ENCODE measurements at places on chromosomes 3 and 15. TPM values are rescaled to one million over a fixed set of nuclear protein-coding genes. Genes with fewer than 3 reads are reported as not detected.
A peak's percentile ranks its signal among the peaks of the same experiment; 100 is the strongest.

Gene PLSCR5
- not detected for total RNA-seq

Gene HTR3E
- total RNA-seq: not detected

Gene PLCH1
- total RNA-seq: not detected

Gene SLC22A13
- total RNA-seq: under 0.01 TPM

Gene RIOX2
- 26.7 TPM for total RNA-seq

Gene EFL1
- 27.8 TPM for total RNA-seq

Gene SLC6A11
- not detected for total RNA-seq

Gene IGF2BP2
- total RNA-seq: 126 TPM

GRCh38 chr3:159857840-159858239, 130.8 kb upstream of the IL12A start:
- no peak for DNase-seq

GRCh38 chr3:183781246-183781645, 44.1 kb downstream of the MAP6D1 start:
- no peak for DNase-seq

- DNase-seq: no peak
Measured at GRCh38 chr15:55989383-55989782, 4.0 kb downstream of the NEDD4 start.

DNA sequence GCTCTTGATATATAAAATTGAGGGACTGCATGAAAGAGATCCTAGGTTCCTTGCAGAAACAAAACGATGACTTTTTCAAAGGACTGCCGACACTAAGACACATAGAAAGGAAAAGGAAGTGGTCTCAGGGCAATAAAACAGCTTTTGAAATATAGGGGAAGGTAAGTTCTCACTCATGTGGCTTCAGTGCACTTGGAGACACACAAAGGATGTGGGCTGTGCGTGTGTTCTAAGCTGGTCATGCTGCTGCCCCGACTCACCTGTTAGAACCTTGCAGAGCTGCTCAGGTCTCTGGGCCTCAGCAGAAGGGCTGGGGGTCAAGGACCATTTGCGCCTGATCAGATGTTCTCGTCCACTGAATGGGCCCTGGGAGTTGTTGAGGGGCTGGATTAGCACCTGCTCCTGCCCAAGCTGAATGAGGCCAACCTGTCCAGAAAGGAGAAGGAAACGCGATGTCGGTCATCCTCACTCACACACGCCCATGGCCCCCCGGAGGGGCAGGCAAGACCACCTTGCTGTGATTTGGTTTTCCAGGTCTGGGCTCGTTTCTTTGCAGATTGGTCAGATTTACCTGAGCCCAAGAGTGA, 11.1 kb downstream of the ADAMTS17 start:
- DNase-seq: no peak

DNA sequence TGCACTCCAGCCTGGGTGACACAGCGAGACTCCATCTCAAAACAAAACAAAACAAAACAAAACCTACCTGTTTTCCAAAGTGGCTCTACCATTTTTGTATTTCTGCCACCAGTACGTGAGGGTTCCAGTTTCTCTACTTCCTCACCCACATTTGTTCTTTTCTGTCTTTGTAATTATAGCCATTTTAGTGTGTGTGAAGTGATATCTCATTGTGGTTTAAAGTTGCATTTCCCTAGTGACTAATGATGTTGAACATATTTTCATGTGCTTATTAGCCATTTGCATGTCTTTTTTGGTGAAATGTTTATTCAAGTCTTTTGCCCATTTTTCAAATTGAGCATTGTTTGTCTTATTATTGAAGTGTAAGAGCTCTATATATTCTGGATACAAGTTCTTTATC, 50.7 kb downstream of the TRA2B start:
- DNase-seq: no peak

DNA sequence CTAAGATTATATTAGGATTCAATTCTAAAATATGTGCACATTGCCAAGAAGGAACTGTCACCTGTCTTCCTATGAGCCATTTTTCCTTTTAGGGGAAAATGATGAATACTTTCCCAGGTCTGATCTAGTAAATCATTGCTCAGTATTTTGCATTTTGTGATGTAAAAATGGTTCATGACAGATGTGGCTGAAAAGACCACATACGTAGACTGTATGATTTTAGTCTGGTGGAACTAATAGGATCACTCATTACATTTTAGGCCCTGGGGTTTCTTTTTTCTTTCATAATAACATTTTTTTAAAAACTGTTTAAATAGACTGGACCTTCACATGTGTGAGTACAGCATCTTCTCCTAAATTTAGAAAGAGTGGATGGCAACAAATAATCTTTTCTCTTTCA, 201.7 kb upstream of the MLF1 start:
- no peak for DNase-seq

- DNase-seq: no peak
Measured at GRCh38 chr3:138434875-138435772, 708 bp downstream of the ESYT3 start.

GRCh38 chr15:64651601-64652191, 123.7 kb downstream of the RBPMS2 start:
- DNase-seq: peak; percentile 33

DNA sequence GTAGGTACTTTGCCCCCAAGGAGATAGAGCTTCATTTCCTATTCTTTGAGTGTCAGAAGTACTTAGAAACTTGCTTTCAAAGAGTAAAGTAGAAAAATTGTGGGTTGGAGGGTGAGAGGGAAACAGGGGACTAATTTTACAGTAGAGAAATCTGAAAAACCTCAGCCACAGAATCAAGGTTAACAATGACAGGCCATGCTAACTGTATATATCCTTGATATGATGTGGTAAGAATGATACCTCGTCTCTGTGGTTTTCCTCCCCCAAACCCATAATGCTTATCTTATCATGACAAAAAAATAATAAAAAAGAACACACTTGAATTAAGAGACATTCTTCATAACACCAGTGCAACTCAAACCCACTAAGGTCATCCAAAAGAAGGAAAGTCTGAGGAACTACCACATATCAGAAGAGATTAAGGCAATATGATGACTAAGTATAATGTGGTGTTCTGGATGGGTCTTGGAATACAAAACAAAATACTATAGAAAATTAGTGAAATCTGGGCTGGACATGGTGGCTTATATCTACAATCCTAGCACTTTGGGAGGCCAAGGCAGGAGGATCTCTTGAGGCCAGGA, 360.4 kb downstream of the ULK4 start:
- no peak for DNase-seq

GRCh38 chr3:166367947-166368533, 530.8 kb upstream of the BCHE start:
- no peak for DNase-seq

GRCh38 chr3:187618722-187619121, 51.5 kb downstream of the SST start:
- DNase-seq: no peak

- peak; percentile 7 for DNase-seq
Measured at GRCh38 chr3:192795021-192795420, 67.7 kb upstream of the FGF12 start.

GRCh38 chr3:142902356-142902755, 13.5 kb upstream of the PCOLCE2 start:
- DNase-seq: no peak

- DNase-seq: no peak
Measured at GRCh38 chr3:3119393-3119851, 7.3 kb upstream of the TRNT1 start.

- peak; percentile 6 for DNase-seq
Measured at GRCh38 chr3:156291272-156292123, 171.1 kb downstream of the KCNAB1 start.

DNA sequence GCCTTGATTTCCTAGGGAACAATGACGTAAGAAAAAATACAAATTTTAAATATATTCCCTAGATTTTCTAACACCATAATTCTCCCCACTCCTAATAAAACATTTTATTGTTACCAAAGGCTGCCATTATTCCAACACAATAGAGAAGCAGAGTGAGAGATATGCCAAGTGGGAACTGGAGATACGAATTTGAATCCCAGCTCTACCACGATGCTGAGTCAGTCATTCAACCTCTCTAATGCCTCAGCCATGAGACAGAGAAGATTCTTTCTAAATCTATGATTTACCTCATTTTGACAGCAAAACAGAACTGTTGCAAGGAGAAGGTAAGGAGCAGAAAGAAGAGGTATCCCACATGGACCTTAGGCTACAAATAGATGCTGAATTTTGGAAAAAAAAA, 112.5 kb downstream of the IGF2BP2 start:
- peak; percentile 58 for DNase-seq

- DNase-seq: no peak
Measured at GRCh38 chr3:184725176-184725719, 13.4 kb upstream of the MAGEF1 start.
